Bronchial epithelial cell (primary cell): ENCODE measurements at places on chromosomes 13 and 19. TPM values are rescaled to one million over a fixed set of nuclear protein-coding genes. Genes with fewer than 3 reads are reported as not detected.

The FAM32A gene
- 80.9 and 82.9 TPM in 2 replicates for total RNA-seq

The NCCRP1 gene
- 9.5 and 22.4 TPM in 2 replicates for total RNA-seq

The RNF17 gene
- not detected in 2 replicates for total RNA-seq

The WASF3 gene
- total RNA-seq: 4.5 and 5.5 TPM in 2 replicates

The AMER2 gene
- total RNA-seq: not detected in 2 replicates

The CEACAM3 gene
- 0.26 TPM in 1 of 2 replicates, not detected in the other for total RNA-seq

The RELB gene
- total RNA-seq: 2.1 and 3.7 TPM in 2 replicates

The VRK3 gene
- 14.5 and 17.7 TPM in 2 replicates for total RNA-seq

The SYT3 gene
- not detected in 2 replicates for total RNA-seq

The MLLT1 gene
- 2.6 and 2.9 TPM in 2 replicates for total RNA-seq

The MIER2 gene
- total RNA-seq: 19.0 and 19.6 TPM in 2 replicates

The RASA3 gene
- 1.2 and 2.6 TPM in 2 replicates for total RNA-seq

The FGF21 gene
- total RNA-seq: not detected in 2 replicates

The TBXA2R gene
- total RNA-seq: not detected in 2 replicates

The OLFM2 gene
- under 0.01 and 4.4 TPM in 2 replicates for total RNA-seq

The ZNF208 gene
- total RNA-seq: 0.79 and 1.3 TPM in 2 replicates

The PDCD5 gene
- total RNA-seq: 131 and 159 TPM in 2 replicates

The ZNF135 gene
- 1.6 and 3.7 TPM in 2 replicates for total RNA-seq

The OR7D2 gene
- total RNA-seq: not detected in 2 replicates

The PTOV1 gene
- total RNA-seq: 20.5 and 23.6 TPM in 2 replicates

The LILRA1 gene
- total RNA-seq: not detected in 2 replicates

The MAST1 gene
- total RNA-seq: 0.26 and 0.38 TPM in 2 replicates

The CNN1 gene
- not detected in 2 replicates for total RNA-seq

The ZNF181 gene
- 10.5 and 11.3 TPM in 2 replicates for total RNA-seq

The DOHH gene
- total RNA-seq: 17.1 and 20.1 TPM in 2 replicates

The SLC25A41 gene
- total RNA-seq: not detected in 2 replicates
